ENCODE measurements at places on chromosomes 7 and 10.

GRCh38 chr10:124105594-124105993, 12.2 kb upstream of the CHST15 start:
- no peak for DNase-seq

DNA sequence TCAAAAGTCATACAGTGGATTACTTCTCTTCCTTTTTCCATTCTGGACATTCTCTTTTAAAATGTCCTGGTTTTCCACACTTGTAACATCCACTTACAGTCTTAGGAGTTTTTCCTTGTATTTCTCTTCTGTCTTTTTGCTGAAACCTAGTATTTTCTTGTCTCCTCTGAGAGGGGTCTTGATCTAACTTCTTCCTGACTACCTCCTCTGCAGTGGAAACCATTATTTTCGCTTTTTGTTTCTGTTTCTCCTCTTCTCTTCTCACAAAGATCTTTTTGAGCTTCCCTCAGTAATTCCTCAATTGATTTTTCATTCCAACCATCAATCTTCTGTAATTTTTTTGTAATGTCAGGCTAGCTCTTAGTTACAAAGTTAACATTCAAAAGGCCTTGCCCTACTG, 23.7 kb upstream of the ELOVL3 start:
- DNase-seq: no peak

DNA sequence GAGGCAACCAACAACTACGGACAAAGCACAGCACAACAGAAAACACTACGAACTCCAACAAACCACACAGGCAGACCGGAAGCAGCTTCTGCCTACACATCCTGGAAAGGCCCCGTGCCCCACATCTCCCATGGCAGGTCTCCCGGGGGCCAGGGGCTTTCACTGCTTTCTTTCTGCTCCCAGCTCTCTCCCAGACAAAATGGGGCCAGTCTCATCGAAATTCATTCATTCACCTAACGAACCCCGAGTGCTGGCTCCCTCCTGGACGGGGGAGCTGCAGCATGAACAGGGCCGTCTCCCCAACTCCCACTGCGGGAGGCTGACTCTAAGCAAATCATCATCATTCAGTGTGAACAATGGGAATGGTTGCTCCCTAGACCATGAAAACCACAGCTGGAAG, 47.6 kb upstream of the NANOS1 start:
- DNase-seq: no peak

- no peak for DNase-seq
These were observed 34.3 kb upstream of the MTPAP start for GRCh38 chr10:30383356-30383755.

GRCh38 chr7:33185786-33186185, 56.4 kb downstream of the BBS9 start:
- DNase-seq: no peak

DNA sequence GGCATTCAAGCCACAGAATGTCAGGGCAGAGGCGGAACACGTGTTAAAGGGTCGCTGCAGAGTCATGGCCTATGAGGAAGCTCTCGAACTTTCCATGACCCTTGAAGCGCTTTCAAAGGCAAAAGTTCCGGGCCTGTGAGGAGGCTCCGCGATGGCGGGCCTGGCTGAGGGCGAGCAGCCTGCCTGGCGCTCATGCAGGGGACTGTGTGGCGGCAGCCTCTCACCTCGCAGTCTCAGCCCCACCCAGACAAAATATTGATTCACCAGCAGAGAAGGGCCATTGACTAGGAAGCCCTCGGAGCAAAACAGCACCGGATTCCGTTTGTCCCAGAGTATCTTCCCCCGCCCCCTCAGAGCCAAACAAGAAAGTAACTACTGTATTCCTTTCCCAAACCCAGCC, 12.8 kb upstream of the CNNM1 start:
- no peak for DNase-seq

- no peak for DNase-seq
These were observed 119.9 kb downstream of the NRBF2 start for GRCh38 chr10:63253040-63253439.

DNA sequence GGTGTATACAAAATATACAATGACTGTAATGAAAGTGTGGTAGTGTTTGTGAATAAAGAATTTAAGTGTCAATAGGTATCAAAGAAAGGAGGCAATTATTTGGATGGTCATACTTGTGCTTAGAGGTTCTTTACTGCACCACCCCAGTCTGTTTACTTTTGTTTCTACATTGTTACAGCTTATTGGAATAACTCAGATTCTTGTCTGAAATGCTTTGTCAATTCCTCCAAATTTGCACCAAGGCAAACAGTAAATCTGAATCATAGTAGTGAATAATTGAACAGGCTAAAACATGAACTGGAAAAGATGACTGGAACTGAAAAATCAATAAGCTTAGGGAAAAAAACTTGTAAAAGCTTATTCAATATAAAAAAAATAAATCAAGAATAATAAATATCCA, 319.2 kb downstream of the EXOC4 start:
- no peak for DNase-seq

- no peak for DNase-seq
These were observed 171.2 kb upstream of the COL1A2 start for GRCh38 chr7:94223375-94224084.

DNA sequence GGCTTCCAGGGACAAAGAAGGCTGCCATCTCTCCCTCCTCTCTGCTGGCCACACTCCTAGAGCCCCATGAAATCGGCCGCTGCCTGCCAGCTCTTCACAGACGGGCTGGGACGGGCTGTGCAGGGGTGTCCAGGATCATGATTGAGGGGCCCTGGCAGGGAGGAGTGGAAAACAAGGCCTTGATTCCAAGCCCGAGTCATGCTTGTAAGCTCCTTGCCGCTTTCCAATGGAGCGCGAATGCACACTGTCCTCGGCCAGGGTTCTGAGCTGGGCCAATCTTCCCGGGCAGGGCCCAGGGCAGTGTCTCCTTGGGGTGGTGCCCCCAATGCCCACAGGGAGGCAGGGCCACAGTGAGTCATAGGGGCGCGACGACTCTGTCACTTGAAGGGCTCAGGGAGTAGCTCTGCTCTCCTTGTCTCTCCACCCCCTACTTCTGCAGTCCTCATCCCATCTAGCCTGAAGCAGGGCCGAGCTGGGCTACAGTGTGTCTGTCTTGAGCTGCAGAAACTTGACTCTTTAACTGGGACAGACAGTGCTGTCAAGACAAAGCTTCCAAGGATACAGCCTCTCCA, 186.2 kb upstream of the SVIL start:
- no peak for DNase-seq

GRCh38 chr7:125127304-125127703, 197.7 kb upstream of the POT1 start:
- DNase-seq: no peak

- DNase-seq: no peak
These were observed 240.2 kb upstream of the NPSR1 start for GRCh38 chr7:34417781-34418180.

DNA sequence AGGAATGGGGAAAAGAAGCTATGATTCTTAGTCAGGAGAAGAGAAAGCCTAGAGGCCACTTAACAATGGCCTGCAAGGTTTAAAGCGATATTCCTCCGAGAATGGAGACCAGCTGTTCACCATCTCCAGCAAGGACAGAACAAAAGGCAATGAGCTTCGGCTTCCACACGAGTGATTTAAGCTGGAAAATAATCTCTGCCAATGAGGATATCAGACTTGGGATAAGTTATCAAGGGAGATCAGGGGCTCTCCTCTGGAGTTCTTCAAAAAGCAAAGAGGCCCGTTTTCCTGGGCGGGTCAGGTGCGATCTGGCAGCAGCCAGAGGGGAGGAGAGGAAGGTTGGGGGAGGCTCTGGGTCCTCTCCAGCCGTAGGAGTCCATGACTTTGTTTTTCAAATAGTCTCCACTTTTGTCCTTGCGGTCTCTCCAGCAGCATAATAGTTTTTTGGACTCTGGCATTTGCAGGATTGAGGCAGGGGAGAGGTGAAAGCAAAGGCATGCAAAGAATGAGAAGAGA, 211.3 kb downstream of the SKIDA1 start:
- DNase-seq: no peak

Measured in mesothelial cell of epicardium (in vitro differentiated cells).